Subcutaneous preadipocyte (primary cell): ENCODE measurements at places on chromosomes 3 and 15. TPM values are rescaled to one million over a fixed set of nuclear protein-coding genes. Genes with fewer than 3 reads are reported as not detected.

Gene SEMA4B
- total RNA-seq, result 11.0 and 16.4 TPM in 2 replicates

Gene IREB2
- 19.8 and 21.9 TPM in 2 replicates for total RNA-seq

Gene TMEM266
- total RNA-seq, result not detected in 2 replicates

Gene FRMD5
- total RNA-seq, result under 0.01 and 0.20 TPM in 2 replicates

Gene CNTN3
- total RNA-seq, result 0.78 and 2.2 TPM in 2 replicates

Gene FGF12
- total RNA-seq, result under 0.01 TPM in 1 of 2 replicates, not detected in the other

Gene CCNB2
- total RNA-seq, result 40.1 and 42.2 TPM in 2 replicates

Gene ANKRD34C
- total RNA-seq, result not detected in 2 replicates

Gene VILL
- 5.1 and 5.3 TPM in 2 replicates for total RNA-seq

Gene GPR62
- 0.20 TPM in 1 of 2 replicates, not detected in the other for total RNA-seq

Gene SCG3
- total RNA-seq, result not detected in 2 replicates

Gene EIF3J
- 28.3 and 36.4 TPM in 2 replicates for total RNA-seq

Gene SLC28A1
- not detected in 2 replicates for total RNA-seq

Gene OXTR
- 0.73 and 0.98 TPM in 2 replicates for total RNA-seq

Gene MEX3B
- total RNA-seq, result 2.0 and 2.6 TPM in 2 replicates

Gene SOX2
- total RNA-seq, result not detected in 2 replicates

Gene CTSH
- 2.5 and 5.5 TPM in 2 replicates for total RNA-seq

Gene AGBL1
- not detected in 2 replicates for total RNA-seq

Gene TMEM212
- not detected in 2 replicates for total RNA-seq

Gene LMAN1L
- not detected in 2 replicates for total RNA-seq

Gene CTXN2
- not detected in 2 replicates for total RNA-seq

Gene SEMA6D
- total RNA-seq, result under 0.01 and 0.59 TPM in 2 replicates

Gene NOX5
- total RNA-seq, result 0.20 and 0.37 TPM in 2 replicates

Gene HHATL
- not detected in 2 replicates for total RNA-seq

Gene SCN11A
- under 0.01 TPM in 1 of 2 replicates, not detected in the other for total RNA-seq

Gene FEZF2
- not detected in 2 replicates for total RNA-seq

Gene ZNF80
- total RNA-seq, result not detected in 2 replicates

Gene RTP3
- total RNA-seq, result not detected in 2 replicates

Gene STRIT1
- total RNA-seq, result not detected in 2 replicates

Gene IQCH
- 3.7 and 6.1 TPM in 2 replicates for total RNA-seq

Gene GOLGA8R
- 1.1 and 1.2 TPM in 2 replicates for total RNA-seq

Gene ZMAT3
- total RNA-seq, result 18.8 and 20.2 TPM in 2 replicates

Gene RHOV
- total RNA-seq, result not detected in 2 replicates

Gene LEKR1
- 0.20 and 2.2 TPM in 2 replicates for total RNA-seq

Gene ACTRT3
- total RNA-seq, result 2.2 and 3.5 TPM in 2 replicates

Gene ZPLD1
- not detected in 2 replicates for total RNA-seq

Gene SEMA5B
- not detected in 2 replicates for total RNA-seq

Gene ZXDC
- 15.8 and 27.8 TPM in 2 replicates for total RNA-seq

Gene SLC12A1
- total RNA-seq, result not detected in 2 replicates

Gene MST1R
- 0.37 and 0.59 TPM in 2 replicates for total RNA-seq

Gene PAQR5
- total RNA-seq, result 5.1 and 13.9 TPM in 2 replicates

Gene SETD5
- total RNA-seq, result 83.0 and 95.4 TPM in 2 replicates

Gene FBXW12
- total RNA-seq, result 0.20 TPM in 1 of 2 replicates, not detected in the other

Gene ERICH6
- total RNA-seq, result under 0.01 TPM in 1 of 2 replicates, not detected in the other

Gene TEX55
- total RNA-seq, result not detected in 2 replicates

Gene FANCD2OS
- total RNA-seq, result not detected in 2 replicates

Gene ARL13B
- 7.7 and 12.5 TPM in 2 replicates for total RNA-seq

Gene NR2E3
- total RNA-seq, result 0.20 and 0.37 TPM in 2 replicates

Gene ACP3
- 7.3 and 47.5 TPM in 2 replicates for total RNA-seq

Gene WDR93
- under 0.01 TPM in 1 of 2 replicates, not detected in the other for total RNA-seq

Gene EBLN2
- 4.0 and 6.6 TPM in 2 replicates for total RNA-seq

Gene ALDH1A3
- total RNA-seq, result 34.4 and 118 TPM in 2 replicates

Gene CGNL1
- under 0.01 TPM in 1 of 2 replicates, not detected in the other for total RNA-seq

Gene SPTBN5
- under 0.01 and 0.20 TPM in 2 replicates for total RNA-seq

Gene RASGRP1
- total RNA-seq, result not detected in 2 replicates
